ENCODE measurements at places on chromosomes 6 and 20. TPM values are rescaled to one million over a fixed set of nuclear protein-coding genes. Genes with fewer than 3 reads are reported as not detected.

- H3K27ac ChIP-seq, result no peak overlapping the region
- H3K4me1 ChIP-seq, result no peaks in the 10 kb centered on the region
- H3K36me3 ChIP-seq, result no peaks in the 10 kb centered on the region
- no peak for DNase-seq
- no peak overlapping the region for H3K4me3 ChIP-seq
- no peaks in the 10 kb centered on the region for H3K27me3 ChIP-seq
These were observed 229.2 kb upstream of the ZFP64 start for GRCh38 chr20:52420805-52421204.

DNA sequence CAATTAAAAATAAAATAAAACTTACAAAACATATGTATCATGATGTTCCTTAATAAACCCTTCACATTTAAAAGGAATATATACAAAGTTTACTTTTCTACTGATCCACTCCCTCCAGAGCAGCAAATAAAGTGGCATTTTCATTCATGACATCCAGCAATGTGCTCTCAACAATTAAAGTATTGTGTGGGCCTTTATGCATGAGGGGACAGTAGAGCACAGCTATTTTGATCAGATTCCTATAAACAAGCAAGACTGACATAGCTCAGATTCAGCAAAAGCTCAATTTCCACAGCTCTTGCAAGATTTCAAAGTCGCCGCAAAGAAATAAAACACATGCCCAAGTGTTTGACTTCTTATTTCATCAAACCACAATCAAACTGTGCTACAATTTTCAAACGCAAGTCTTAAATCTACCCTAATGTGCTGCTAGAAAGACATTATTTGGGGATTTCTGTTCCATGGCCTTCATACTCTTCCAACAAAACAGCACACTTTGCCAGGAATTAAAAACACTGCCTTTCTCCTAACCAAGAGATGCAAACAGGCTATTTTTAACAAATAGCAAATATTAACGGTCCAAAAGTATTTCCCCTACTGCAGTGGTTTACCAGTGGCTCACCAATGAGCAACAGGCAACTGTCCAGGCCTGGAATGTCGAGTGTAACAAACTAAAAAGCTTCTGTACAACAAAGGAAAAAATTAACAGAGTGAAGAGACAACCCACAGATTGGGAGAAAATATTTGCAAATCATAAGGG, 52.3 kb downstream of the MBOAT1 start:
- DNase-seq, result no peak
- H3K27ac ChIP-seq, result no peak overlapping the region
- no peaks in the 10 kb centered on the region for H3K27me3 ChIP-seq
- H3K4me1 ChIP-seq, result no peaks in the 10 kb centered on the region
- no peaks in the 10 kb centered on the region for H3K36me3 ChIP-seq

- H3K27ac ChIP-seq, result no peak overlapping the region
- DNase-seq, result no peak
- no peaks in the 10 kb centered on the region for H3K36me3 ChIP-seq
- no peaks in the 10 kb centered on the region for H3K4me1 ChIP-seq
- H3K4me3 ChIP-seq, result no peak overlapping the region
These were observed 54.8 kb upstream of the POU3F2 start for GRCh38 chr6:98779618-98780017.

GRCh38 chr20:33261465-33261864, 21.5 kb upstream of the BPIFB1 start:
- H3K4me3 ChIP-seq, result no peak overlapping the region
- no peaks in the 10 kb centered on the region for H3K36me3 ChIP-seq
- DNase-seq, result no peak
- H3K27ac ChIP-seq, result no peak overlapping the region
- H3K4me1 ChIP-seq, result no peaks in the 10 kb centered on the region

DNA sequence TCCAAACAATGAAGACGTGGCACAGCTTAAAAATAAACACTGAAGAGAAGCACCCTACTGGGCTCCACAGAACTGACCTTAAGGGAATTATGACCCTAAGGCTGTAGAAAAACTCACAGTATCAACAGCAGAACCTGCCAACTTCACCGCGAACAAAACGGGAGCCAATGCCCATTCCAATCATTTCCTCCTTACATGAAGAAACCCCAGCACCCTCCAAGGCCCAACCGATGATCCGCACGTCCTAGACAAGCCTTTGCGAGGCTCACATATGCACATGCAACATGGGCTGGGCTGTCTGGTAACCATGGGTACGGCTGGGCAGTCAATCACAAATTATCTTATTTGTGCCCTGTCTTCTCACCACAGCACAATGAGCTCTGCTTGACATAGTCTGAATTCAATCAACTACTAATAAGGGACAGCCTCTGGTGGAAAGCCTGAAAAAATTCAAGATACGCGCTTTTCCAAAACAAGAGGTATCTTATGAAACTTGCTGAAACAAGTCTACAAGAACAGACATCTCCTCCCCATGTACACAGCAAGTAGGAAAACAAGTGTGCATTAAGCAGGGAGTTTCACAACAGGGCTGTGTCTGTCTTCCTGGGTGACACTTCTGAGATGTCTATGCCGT, 1.7 kb downstream of the DIDO1 start:
- no peaks in the 10 kb centered on the region for H3K27me3 ChIP-seq
- peak overlapping the region; percentile 98 for H3K4me3 ChIP-seq
- peak overlapping the region; percentile 98 for H3K27ac ChIP-seq
- peaks cover 82% of the 10 kb centered on the region for H3K4me1 ChIP-seq
- DNase-seq, result no peak
- no peaks in the 10 kb centered on the region for H3K36me3 ChIP-seq

- H3K36me3 ChIP-seq, result no peaks in the 10 kb centered on the region
- H3K27me3 ChIP-seq, result no peaks in the 10 kb centered on the region
- H3K4me1 ChIP-seq, result no peaks in the 10 kb centered on the region
- H3K27ac ChIP-seq, result no peak overlapping the region
- H3K4me3 ChIP-seq, result no peak overlapping the region
These were observed 8.8 kb downstream of the DEFB129 start for GRCh38 chr20:235891-236290.

GRCh38 chr6:139448051-139448649, 73.7 kb upstream of the CITED2 start:
- no peak overlapping the region for H3K4me3 ChIP-seq
- DNase-seq, result no peak
- H3K36me3 ChIP-seq, result no peaks in the 10 kb centered on the region
- H3K27ac ChIP-seq, result no peak overlapping the region
- H3K27me3 ChIP-seq, result no peaks in the 10 kb centered on the region
- H3K4me1 ChIP-seq, result no peaks in the 10 kb centered on the region

DNA sequence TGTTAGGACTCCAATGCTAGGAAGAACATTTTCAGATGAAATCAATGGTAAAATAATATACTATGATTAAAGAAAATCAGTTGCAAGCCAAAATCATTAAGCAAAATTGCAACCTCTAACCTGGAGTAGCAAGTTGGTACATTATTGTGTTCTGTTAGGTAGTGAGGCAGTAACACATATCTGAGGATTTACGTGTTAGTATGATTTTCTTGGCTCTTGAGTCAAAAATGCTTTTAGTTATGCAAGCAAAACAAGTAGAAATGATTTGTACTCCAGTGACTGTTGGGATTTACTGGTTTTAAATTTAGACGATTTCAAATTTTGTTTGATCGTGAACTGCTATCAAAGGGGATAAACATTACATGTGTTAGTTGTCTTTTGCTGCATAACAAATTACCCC, 293.0 kb upstream of the BTBD3 start:
- H3K4me3 ChIP-seq, result no peak overlapping the region
- DNase-seq, result no peak

DNA sequence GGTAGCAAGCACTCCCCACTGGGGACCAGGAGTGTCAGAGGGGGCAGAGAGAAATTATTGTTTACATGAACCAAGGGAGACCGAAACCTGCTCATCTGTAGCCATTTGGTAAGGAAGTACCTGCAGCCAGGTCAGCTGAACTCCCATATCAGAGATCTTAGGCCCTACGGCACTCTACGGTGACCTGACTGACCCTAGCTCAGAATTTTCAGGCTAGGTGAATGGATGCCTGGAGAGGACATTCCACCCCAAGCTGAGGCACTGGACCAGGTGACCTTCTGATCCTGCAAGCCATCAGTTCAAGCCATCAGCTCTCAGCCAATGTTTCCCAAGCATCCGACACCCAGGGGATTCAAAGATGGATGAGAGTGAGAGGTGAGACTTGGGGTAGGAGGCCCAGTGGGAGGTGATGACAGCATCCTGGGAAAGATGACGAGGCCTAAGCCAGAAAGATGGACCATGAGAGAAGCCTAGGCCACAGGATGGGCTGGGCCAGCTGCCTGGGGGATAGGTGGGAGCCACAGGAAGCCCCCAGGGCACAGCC, 2.8 kb downstream of the ANGPT4 start:
- H3K4me3 ChIP-seq, result no peak overlapping the region
- H3K36me3 ChIP-seq, result no peaks in the 10 kb centered on the region
- DNase-seq, result no peak
- H3K27ac ChIP-seq, result no peak overlapping the region
- no peaks in the 10 kb centered on the region for H3K27me3 ChIP-seq

DNA sequence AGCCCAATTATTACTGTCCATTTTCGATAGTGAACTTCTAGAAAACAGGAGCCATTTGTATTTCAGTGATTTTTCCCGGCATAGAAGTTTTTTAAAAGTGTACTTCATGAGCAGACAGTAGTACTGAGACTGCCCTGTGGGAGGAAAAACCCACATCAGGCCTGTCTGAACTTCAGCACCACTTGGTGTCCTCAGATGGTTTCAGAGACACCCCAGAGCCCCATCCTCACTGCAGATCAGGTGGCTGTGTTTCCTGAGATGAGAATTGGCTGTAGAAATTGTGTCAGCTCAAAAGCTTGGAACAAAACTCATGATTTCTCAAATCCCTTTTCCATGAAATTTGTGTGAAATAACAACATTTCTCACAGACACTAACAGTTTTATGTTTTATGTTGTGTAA, 110.0 kb upstream of the RIN2 start:
- H3K4me3 ChIP-seq, result no peak overlapping the region
- no peak overlapping the region for H3K27ac ChIP-seq
- no peaks in the 10 kb centered on the region for H3K27me3 ChIP-seq
- no peaks in the 10 kb centered on the region for H3K4me1 ChIP-seq
- no peaks in the 10 kb centered on the region for H3K36me3 ChIP-seq

- H3K4me1 ChIP-seq, result no peaks in the 10 kb centered on the region
- no peaks in the 10 kb centered on the region for H3K27me3 ChIP-seq
- peak; percentile 40 for DNase-seq
These were observed 63.0 kb downstream of the FAM229B start for GRCh38 chr6:112150363-112150762.

GRCh38 chr6:52514514-52514913, 62.3 kb downstream of the TRAM2 start:
- no peak overlapping the region for H3K4me3 ChIP-seq
- H3K27ac ChIP-seq, result peak overlapping the region; percentile 88
- DNase-seq, result peak; percentile 67
- peaks cover 40% of the 10 kb centered on the region for H3K36me3 ChIP-seq

DNA sequence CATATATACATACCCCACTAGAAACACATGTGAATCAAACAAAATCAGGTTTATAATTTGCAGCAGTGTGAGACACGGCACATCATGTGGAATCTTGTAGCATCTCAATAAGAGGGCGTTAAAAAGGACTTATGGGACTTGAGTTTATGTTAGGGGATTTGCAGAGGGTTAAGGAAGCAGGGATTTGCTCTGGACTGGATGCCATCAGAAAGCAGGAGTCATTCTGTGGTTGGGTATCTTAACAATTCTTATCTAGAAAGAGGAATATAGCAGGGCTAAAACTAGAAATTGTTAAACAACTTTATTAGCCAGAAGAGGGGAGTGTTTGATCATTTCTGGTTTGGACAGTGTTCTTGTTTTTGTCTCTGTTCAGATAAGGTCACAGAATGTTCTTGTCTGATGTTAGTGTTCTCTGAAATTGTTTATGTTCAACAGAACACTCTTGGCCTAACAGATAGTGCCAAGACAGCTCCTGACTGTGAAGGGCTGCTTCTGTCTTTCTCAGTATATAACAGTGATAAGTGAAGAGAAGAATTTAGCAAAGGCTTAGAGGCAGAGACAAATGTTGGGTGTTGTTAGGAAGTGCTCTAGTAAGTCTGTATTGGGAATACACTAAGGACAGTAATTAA, 39.2 kb downstream of the LIN28B start:
- no peaks in the 10 kb centered on the region for H3K27me3 ChIP-seq
- DNase-seq, result no peak
- no peak overlapping the region for H3K27ac ChIP-seq
- no peak overlapping the region for H3K4me3 ChIP-seq
- H3K36me3 ChIP-seq, result no peaks in the 10 kb centered on the region

DNA sequence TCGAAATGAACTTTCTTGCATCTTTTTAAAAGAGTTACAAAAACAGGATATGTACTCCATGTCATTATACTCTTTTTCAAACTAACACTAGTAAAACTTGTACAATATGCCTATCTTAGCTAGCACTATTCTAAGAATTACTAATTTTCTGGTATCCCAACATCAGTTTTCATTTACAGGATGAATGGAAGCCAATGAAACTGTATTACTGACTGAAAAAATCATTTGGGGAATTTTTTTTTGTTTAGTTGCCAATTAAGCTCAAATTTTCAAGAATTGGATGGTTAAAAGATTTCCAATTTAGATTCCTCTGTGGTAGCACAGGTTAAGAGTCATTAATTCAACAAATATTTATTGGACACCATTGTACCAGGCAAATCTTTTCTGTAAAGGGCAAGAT, 30.7 kb downstream of the TASP1 start:
- no peaks in the 10 kb centered on the region for H3K4me1 ChIP-seq
- DNase-seq, result no peak
- H3K27ac ChIP-seq, result no peak overlapping the region
- no peak overlapping the region for H3K4me3 ChIP-seq

GRCh38 chr6:170372380-170373325, 66.1 kb downstream of the FAM120B start:
- H3K27ac ChIP-seq, result no peak overlapping the region
- H3K27me3 ChIP-seq, result no peaks in the 10 kb centered on the region
- DNase-seq, result no peak

DNA sequence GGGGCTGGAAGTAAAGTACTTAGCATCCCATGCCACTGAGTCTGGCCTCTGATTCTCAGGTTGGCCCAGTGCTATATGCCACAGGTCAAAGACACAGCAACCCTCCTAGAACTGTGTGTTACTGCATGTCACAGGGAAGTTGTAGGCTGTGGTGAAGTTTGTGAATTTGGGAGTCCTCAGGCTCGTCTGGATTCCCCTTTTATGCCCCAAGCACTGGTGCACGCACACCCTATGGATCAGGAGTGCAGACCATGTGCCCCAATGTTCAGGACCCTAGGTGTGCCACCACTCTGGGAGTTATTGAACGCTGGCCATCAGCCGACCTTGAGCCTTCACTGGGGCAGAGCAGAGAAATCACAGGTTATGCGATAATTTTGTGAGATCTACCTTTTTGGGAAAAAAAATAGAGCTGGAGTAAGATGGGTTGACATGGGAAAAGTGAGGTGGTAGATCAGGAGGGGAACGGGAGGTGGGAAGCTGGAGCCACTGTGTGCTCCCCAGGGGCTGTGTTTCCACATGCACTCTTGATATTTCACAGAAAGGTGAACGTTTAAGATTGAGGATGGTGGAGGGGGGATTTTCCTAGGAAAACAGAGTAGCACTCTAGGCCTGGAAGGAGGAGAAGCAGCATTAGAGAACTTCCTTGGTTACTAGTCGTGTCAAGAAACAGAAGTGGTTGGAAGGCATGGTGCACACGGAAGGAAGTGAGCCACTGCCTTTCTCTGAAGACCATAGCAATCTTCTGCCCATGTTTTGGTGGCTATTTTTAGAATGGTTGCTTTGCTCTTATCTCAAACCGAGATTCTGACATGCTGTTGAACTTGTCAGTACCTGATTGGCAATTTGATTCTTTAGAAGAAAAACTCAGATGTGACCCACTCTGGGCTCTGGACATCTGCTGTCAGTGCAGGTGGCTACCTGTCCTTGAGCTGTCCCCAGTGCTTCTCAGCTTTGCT, 44.1 kb downstream of the DUSP22 start:
- no peak for DNase-seq

Gene LPIN3
- 23.5 TPM for total RNA-seq

Gene MTG2
- total RNA-seq, result 36.8 TPM

Gene CHRNA4
- total RNA-seq, result not detected
